ENCODE measurements at places on chromosomes 3 and 15.

GRCh38 chr3:10518506-10519150, 13.2 kb upstream of the ATP2B2 start:
- DNase-seq, result peak; percentile 28

- DNase-seq, result peak; percentile 20
These were observed at the start of gene RTP4 for GRCh38 chr3:187368251-187369088. Gene RTP4 (plus strand): TSS chr3:187368385. CDS start chr3:187368442, 57 bp downstream.

GRCh38 chr3:67647390-67647878, 7.0 kb downstream of the SUCLG2 start:
- no peak for DNase-seq

GRCh38 chr3:194306109-194306686, 44.9 kb downstream of the CPN2 start:
- DNase-seq, result peak; percentile 31

DNA sequence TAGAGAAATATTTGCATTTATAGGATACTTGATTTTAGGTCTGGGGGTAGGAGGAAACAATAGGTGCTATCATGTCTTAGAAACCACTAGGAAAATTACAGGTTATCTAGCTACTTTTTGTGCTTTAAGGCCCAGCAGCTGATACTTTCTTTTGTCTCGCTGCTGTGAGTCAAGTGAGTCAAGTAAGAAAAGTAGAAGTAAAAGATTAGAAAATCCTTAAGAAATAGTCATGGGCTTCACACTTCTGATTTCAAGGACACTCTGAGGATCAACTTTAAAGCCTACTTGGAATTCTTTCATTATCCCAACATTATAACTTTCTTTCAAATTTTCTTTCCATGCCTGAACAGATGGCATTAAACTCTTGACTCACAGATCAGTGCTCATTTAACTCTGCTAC, 95.2 kb upstream of the RBMS3 start:
- no peak for DNase-seq

DNA sequence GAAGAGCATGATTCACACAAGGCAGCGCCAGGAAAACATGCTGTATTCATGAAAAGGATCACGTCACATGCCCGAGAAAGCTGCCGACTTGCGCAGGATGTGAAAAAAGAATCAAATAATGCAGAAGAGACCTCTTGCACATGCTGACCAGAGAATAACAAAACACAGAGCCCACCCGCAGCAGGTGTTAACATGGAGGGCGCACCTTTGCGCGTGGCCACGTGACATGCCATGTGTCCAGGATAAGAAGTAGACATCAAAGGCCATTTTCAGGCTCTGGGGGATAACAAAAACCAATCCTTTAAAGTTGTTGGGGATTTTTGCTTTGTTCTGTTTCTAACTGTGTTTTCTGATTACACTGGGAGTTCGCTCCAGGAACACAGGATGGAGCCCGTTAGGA, 1332.8 kb downstream of the ZPLD1 start:
- no peak for DNase-seq

DNA sequence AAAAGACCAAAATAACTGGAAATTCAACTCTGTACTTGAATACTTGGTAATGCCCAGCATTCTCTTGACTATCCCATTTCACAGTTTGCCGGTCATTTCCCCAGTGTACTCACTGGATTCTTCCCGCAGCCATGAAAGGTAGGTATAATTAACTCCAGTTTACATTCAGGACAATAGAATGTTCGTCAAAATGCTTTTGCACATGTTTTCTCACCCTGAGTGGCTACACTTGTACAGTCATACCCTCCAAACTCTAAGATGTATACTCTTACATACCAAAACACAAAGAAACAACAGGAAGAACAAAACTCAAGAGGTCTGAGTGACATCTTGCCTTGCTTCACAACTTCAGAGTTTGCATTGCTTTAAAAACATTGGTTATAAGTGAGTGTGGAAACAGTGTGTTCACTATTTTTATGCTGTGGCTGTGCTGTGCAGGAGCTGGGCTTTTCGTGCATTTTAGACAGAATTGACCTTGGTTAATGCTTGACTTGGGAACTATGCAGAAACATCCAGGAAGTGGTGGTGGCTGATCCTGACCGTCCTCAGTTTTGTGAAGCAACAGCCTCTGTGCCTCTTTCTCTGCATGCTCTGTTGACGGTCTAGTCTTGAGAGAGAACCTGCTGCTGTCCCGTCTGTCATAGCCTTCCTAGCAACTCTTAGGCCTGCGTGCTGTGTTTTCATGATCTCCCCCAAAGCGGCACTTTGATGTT, 90.5 kb downstream of the IGF1R start:
- no peak for DNase-seq

GRCh38 chr15:64845183-64845611, 3.5 kb downstream of the PLEKHO2 start:
- peak; percentile 67 for DNase-seq

DNA sequence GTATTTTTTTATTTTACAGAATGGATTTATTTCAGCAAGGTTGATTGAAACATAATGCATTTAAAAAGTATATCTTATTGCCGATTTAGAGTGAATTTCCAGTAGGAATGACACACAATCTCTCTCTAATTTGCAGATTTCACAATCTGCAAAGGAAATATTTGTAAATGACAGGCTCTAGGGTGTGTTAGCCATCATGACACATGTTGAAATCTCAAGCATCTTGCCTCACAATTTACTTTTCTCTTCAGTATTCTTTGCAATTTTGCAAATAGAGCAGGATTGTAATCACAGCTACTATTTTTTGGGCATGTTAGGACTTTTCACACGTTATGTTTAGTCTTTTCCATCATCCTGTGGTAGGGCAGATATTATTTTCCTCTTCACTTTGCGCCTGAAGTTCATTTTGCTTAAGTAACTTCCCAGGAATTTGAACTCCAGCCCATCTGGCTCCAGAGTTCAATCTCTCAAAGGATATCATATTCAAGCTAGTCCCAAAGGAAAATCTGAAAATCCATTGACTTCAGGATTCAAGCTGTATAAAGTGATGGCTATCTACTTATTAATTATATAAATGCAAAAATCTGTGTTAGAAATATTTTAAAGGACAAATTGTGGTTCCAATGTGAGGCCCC, 55.4 kb downstream of the ATP13A4 start:
- no peak for DNase-seq

- DNase-seq, result no peak
These were observed 14.7 kb downstream of the CFAP91 start for GRCh38 chr3:119717520-119717919.

DNA sequence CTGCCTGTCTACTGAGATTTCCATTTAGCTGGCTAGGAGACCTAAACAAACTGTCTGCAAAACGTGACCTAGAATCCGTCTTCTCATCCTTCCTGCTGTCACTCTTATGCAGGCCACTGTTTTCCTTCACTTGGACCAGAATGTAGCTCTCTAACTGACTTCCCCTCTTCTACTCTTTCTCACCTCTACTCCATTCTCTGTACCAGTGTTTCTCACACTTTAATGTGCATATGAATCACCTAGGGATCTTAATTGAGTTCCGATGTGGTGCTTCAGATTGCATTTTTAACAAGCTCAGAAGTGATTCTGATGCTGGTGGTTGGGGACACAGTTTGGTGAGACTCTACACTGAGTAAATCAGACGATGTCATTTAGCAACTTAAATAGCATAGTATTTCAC, 1.6 kb upstream of the GBE1 start:
- DNase-seq, result no peak

GRCh38 chr15:33132722-33133345, 61.7 kb downstream of the FMN1 start:
- DNase-seq, result peak; percentile 62

DNA sequence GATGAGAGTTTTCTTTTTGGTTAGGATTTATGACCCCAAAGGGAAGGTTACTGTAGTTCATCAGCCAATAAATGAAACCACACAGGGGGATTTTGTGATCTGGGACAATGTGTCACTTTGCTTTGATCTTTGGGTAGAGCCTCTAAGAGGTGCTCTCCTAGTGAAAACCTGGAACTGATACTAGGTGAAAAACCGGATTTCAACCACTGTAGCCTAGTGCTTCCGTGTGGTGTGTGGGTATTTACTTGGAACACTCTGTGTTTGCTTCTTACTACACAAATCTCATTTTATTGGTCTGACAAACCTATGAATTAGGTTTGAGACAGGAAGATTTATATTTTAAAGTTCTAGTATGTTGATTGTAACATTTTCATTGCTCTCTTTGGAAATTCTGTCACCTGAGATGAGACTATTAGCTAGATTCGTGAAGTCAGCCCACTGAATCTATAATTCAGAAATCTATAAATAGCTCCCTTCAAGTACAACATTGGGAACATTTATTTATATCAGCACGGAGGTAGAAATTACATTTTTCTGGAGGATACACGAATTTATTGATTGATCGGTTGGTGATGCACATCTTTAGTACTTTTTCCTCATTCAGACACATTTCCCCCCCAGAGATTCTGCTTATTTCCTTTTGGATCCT, 119.8 kb downstream of the AKAP13 start:
- DNase-seq, result no peak

DNA sequence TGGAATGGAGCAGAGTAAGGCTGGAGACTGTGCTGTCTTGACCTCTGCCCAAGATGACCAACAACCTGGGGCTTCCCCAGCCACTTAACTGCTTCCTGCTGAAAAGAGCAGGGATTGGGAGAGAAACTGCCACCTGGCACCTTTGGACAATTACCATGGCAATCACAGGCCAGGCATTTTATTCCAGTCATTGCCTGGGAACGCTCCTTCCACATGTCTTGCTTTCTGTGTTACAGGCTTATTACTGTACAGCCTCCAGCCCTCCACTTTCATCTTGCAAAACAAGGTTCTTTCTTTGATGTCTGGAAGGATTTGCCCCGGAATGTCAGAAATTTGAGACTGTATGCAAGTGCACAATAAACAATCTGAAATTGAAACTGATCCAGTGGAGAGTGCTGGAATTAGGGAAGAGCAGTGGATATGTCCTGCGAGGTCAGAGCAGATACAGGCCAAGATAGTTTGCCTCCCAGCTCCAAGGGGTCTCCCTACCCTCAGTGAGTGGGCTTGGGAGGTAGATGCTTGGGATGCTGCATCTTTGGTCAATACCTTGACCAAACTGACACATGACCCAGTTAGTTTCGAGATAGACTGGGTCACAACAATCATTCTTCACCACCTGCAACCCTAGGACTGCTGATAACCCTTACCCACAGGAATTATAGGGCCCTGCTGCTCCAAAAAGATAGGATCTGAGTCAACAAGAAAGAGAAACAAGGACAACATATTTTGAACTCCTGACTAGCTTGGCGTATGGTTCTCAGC, 2.7 kb downstream of the PPP1R14D start:
- DNase-seq, result no peak

GRCh38 chr3:183287301-183287971, 34.4 kb downstream of the B3GNT5 start:
- DNase-seq, result no peak

DNA sequence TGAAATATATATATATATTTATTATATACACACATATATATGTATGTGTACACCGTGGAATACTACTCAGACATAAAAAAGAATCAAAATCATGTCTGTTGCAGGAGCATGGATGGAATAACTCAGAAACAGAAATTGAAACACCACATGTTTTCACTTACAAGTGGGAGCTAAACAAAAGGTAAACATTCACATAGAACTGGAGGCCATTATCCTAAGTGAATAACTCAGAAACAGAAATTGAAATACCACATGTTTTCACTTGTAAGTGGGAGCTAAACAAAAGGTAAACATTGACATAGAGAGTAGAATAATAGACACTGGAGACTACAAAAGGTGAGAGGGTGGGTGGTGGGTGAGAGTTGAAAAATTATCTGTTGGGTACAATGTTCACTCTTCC, 171.5 kb upstream of the GOLIM4 start:
- no peak for DNase-seq

- DNase-seq, result no peak
These were observed 40.7 kb upstream of the BSN start for GRCh38 chr3:49513494-49514124.

- peak; percentile 41 for DNase-seq
These were observed 82.2 kb upstream of the SLC25A26 start for GRCh38 chr3:66138336-66139313.

- peak; percentile 66 for DNase-seq
These were observed at the start of gene ARNT2 for GRCh38 chr15:80404057-80404760. Gene ARNT2 (plus strand): TSS chr15:80404382. CDS start chr15:80404516, 134 bp downstream.

DNA sequence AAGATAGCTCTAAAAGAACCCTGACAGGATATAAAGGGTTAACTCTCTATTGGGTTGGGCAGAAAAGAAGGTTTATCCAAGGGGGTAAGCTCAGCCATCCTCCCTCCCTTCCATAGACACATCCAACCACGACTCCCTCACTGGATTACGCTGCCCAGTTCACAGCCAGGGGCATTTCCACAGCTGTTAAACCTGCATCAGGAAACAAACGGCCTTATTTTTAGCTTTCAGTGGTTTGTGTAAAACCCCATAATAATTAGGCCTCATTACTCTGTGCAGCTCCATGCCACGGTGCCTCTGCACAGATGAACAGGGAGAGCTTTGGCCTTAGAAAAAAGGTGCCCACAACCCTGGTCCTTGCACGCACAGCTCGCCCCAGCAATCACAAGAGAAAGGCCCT, 110.6 kb downstream of the GABRB3 start:
- DNase-seq, result no peak

DNA sequence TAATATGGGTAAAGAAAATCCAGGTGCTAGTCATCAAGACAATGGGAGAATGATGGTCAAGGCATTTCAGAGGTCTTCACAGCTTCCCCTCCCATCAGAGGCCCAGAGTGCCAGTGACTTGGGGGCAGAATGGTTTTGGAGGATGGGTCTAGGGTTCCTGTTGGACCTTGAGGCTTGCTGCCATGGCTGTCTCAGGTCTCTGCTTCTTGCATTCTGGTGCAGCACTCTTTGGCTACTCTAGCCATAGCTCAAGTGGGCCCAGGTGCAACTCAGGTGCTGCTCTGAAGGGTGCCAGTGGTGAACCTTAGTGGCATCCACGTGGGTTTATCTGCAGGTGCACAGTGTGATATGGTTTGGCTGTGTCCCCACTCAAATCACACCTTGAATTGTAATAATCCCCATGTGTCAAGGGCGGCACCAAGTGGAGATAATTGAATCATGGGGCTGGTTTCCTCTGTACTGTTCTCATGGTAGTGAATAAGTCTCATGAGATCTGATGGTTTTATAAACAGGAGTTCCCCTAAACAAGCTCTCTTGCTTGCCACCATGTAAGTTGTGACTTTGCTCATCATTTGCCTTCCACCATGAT, 48.5 kb upstream of the PEX5L start:
- DNase-seq, result no peak

GRCh38 chr15:39140060-39140604, 440.7 kb upstream of the THBS1 start:
- DNase-seq, result peak; percentile 25

DNA sequence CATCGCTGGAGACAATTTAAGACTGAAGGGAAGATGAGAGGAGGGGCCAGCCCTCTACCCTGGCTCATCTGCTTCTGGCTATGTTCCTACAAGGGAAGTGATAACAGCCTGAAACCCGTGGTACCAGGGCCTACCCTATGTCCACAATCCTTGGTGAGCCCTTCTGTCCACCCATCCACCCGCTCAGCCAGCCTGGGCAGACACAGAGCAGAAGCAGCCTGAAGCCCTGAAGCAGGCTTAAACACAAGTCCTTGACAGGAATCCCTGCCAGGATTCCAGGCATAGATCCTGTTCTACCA, 15.4 kb downstream of the CLK3 start:
- DNase-seq, result no peak
